ENCODE measurements at places on chromosomes 11 and 22. TPM values are rescaled to one million over a fixed set of nuclear protein-coding genes. Genes with fewer than 3 reads are reported as not detected.

Gene MIEF1
- 12.7 TPM for total RNA-seq

Gene ACTN3
- 0.14 TPM for total RNA-seq

Gene KRTAP5-10
- not detected for total RNA-seq

Gene SPATA19
- total RNA-seq: not detected

Gene DCHS1
- total RNA-seq: 5.2 TPM

Gene BIK
- total RNA-seq: not detected

Gene TMEM126A
- 48.1 TPM for total RNA-seq

Gene CCDC34
- 3.1 TPM for total RNA-seq

Gene GP1BB
- total RNA-seq: 1.00 TPM

Gene SPON1
- total RNA-seq: 18.3 TPM

Gene FXYD2
- not detected for total RNA-seq

Gene NCAM1
- total RNA-seq: 0.28 TPM

Gene LRRC32
- 66.8 TPM for total RNA-seq

Gene ZC3H7B
- total RNA-seq: 57.3 TPM

Gene CLCF1
- total RNA-seq: 3.4 TPM

Gene OR52H1
- total RNA-seq: 0.43 TPM

Gene VSIG2
- total RNA-seq: 0.18 TPM

Gene GSTT2
- 0.14 TPM for total RNA-seq

Gene OVCH2
- not detected for total RNA-seq

Gene OOSP4B
- total RNA-seq: not detected

Gene CDHR5
- not detected for total RNA-seq

Gene SLC15A3
- total RNA-seq: 15.8 TPM

Gene B3GAT1
- total RNA-seq: 0.09 TPM

Gene SYT13
- not detected for total RNA-seq

Gene NTM
- 15.4 TPM for total RNA-seq

Gene OVOL1
- not detected for total RNA-seq

Gene SYT12
- 0.55 TPM for total RNA-seq

Gene RAB36
- 2.4 TPM for total RNA-seq
